ENCODE measurements at places on chromosomes 1 and 21. TPM values are rescaled to one million over a fixed set of nuclear protein-coding genes. Genes with fewer than 3 reads are reported as not detected.

Gene AQP10
- polyA plus RNA-seq, result not detected

DNA sequence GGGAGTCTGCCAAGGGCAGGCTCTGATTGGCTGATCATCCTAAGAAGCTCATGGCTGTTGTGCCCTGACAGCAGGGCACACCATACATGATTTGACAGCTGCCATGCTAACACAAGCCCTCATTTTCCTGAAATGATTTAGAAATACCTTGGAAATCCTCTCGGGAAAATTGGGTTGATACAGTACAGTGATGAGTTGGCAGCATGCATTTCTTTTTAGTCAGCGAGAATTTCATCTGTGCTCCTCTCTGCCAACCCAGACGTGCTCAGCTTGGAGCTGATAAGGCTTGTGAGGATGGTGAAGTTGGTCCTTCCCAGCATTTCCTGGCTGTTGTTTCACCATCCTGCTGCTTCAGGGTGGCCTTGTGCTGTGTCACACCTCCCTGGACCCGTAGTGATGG lies 22.6 kb upstream of the KCNQ4 start:
- no peak for DNase-seq

Gene SSU72
- polyA plus RNA-seq, result 192 TPM

GRCh38 chr1:204286831-204287421 lies 72.8 kb downstream of the PLEKHA6 start:
- no peak for DNase-seq

Gene COL11A1
- polyA plus RNA-seq, result not detected
